Panc1 (cell line): ENCODE measurements at places on chromosomes 13 and 19.
A peak's percentile ranks its signal among the peaks of the same experiment; 100 is the strongest.

DNA sequence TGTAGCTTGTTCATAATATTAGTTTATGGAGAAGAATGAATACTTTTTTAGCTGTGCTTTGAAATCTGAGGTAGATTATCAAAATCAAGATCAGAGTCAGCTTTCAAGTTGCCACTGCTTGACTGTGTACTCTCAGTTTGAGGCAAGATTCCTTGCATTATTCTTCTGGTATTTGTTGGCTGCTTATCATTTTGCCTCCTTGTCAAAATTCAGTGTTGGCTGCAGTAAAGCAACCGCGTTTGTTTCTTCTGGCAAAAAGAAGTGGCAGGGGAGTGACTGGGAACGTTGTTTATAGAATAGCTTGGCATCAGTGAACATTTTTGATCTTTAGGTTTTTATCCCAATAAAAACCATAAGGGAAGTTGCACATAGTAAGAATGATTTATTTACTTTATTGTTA, 419.3 kb upstream of the GPC6 start:
- DNase-seq = no peak

DNA sequence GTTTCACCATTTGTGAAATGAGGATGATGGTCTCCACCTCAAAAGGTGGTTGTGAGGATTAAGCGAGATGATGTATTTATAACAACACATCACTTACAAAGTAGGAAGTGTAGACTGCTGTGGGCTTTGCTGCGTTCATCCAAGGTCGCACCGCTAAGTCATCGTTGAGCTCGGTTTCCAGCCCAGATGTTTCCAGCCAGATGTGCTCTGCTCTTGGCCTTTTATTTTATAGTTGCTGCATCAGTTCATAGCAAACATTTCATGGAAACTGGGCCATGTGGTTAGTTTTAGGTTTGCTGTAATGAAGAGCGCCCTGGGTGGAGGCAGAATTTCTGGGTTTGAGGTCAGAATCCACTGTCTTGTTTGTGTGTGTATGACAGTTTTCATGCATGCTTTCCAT, 76.5 kb upstream of the RNF113B start:
- no peak for DNase-seq

- no peak for DNase-seq
These were observed 19.6 kb downstream of the SULT2B1 start for GRCh38 chr19:48571378-48572162.

- peak; percentile 8 for DNase-seq
These were observed 13.5 kb downstream of the FPR3 start for GRCh38 chr19:51808333-51808986.

DNA sequence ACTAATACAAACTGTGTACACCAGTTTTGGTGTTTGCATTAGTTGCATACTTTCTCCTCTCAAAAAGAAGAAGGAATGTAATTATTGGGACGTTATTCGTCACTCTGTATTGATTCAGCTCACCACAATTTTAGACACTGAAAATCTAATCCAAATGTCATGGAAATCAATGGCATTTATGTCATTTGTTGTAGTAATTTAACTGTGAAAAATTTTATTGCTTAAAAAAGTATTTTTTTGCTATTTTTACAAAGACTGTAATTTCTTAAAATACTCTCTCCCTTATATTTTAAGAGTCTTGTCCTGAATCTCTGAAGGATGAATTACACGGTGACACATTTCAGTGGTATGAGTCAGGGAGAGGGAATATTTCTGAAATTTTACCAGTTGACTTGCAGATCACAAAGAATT, 2117.6 kb downstream of the PCDH9 start:
- DNase-seq = peak; percentile 4

- DNase-seq = no peak
These were observed 4.0 kb downstream of the PTBP1 start for GRCh38 chr19:801030-801860.

DNA sequence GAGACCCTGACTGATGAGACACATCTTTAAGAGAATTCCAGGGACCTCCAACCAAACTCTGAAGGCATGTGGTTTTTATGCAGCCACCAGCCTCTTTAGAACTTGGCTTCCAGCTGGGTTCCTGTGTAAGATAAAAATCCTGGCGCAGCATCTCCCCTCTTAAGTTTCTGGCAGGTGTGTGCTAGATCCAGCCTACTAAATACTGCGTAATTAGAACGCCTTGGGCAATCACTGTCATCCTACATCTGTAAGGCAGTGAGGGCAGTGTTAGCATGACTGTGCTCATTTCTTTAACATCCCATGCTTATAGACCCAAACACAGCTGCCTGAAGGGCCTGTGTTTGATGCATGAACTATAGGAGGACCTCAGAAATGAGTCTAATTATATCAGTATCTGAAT, 173.5 kb upstream of the OBI1 start:
- DNase-seq = no peak

DNA sequence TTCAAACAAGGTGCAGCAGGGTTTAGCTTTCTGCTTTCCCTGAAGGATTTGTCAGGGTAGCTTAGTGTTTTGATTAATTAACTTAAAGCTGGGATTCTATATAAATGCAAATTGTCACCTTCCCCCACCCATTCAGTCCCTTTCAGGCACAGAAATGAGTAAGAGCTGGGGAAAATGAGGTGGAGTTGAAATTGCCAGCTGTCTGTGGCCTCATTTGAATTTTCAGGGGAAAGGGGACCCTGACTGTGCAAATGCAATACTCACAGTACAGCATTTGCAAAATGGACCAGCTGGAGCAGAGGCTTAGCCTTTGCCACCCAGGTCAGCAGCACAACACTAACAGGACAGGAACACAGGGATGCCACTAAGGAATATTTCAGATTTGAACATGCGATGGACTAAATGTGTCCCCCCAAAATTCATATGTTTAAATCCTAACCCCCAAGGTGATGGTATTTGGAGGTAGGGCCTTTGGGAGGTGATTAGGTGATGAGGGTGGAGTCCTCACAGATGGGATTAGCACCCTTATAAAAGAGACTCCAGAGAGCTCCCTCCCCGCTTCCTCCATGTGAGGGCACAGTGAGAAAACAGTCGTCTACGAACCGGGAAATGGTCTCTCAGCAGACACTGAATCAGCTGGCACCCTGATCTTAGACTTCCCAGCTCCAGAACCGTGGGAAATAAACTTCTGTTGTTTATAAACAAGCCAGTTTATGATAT, 59.5 kb upstream of the CYSLTR2 start:
- no peak for DNase-seq

- no peak for DNase-seq
These were observed 23.9 kb upstream of the PSG4 start for GRCh38 chr19:43229315-43229714.

DNA sequence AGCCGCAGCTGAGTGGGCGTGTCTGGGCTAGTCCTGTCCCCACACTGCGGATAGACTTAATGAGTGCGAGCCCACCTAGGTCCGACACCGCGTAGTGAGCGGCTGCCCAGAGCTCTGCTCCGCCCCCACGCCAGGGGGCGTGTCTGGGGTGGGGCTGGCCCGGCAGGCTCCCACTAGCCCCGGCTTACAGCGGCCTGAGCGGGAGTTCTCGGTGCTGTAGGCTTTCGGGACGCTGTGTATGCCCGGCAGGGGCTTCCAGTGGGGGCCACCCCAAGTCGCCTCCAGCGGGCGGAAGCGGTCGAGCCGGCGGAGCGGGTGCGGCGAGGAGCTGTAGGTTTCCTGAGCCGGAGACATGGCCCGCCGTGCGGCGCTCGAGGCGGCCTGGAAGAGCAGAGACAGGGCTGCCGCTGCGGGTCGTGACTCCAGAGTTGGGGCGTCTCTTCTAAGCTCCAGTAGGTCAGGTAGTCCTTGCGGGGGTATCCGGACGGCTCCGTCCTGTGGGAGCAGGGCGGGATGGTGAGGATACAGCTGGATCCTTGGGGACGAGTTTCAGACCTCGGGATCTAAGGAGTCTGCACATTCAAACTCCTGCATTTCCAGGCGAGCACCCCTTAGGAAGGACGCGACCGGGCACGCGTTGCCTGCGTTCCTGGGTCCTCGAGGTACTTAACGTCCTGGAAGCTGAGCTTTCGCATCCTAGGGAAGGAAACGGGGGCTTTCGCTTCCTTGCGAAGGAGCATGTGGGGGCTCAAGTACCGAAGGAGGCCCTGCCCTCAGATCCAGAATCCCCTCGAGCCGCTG, 1.2 kb downstream of the CGB7 start:
- DNase-seq = no peak

DNA sequence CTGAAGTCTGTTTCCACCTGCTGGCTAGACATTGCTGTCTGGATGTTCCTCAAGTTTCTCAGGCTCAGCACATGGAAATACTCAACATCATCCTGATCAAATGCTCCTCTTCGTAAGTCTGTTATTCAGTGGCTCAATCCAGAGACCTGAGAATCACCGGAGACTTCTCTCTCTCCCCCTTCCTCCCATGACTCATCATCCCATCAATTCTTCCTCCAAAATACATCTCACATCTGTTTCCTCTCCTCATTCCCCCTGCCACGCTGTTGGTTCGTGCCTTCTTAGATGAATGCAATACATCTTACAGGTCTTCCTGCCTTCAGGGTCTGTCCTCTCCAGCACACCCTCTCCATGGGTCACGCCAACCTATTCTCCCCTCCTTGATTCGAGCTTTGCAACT, 7.4 kb upstream of the RXFP2 start:
- DNase-seq = no peak

- DNase-seq = no peak
These were observed 30.7 kb downstream of the MIPEP start for GRCh38 chr13:23858546-23858945.

DNA sequence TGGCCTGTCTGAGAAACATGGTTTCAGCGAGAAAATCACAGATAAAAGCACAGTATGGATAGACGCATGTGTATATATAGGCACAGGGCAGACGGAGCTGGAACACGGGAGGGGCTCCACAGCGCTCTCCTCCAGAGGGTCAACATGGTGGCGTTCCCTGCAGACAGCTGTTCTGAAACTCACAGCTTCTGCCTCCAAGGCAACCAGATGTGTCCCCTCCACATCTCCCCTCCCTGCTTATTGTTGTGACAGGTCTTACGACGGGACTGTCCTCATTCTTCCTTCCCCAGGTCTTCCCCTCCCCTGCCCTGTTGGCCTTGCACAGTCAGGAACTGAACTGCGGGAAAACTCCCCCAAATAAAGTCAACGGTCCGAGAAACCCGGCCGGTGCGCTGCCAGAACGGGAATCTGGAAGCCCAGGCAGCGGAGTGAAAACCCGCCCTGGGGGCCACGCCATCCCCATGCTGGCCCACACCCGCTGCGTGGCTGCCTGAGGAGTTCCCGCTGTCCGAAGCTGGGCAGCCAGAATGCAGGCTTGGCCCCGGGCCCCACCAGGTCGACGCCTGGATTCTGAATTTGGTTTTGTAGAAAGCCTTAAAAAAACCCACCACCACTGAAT, 2.6 kb upstream of the TIMM13 start:
- DNase-seq = no peak

DNA sequence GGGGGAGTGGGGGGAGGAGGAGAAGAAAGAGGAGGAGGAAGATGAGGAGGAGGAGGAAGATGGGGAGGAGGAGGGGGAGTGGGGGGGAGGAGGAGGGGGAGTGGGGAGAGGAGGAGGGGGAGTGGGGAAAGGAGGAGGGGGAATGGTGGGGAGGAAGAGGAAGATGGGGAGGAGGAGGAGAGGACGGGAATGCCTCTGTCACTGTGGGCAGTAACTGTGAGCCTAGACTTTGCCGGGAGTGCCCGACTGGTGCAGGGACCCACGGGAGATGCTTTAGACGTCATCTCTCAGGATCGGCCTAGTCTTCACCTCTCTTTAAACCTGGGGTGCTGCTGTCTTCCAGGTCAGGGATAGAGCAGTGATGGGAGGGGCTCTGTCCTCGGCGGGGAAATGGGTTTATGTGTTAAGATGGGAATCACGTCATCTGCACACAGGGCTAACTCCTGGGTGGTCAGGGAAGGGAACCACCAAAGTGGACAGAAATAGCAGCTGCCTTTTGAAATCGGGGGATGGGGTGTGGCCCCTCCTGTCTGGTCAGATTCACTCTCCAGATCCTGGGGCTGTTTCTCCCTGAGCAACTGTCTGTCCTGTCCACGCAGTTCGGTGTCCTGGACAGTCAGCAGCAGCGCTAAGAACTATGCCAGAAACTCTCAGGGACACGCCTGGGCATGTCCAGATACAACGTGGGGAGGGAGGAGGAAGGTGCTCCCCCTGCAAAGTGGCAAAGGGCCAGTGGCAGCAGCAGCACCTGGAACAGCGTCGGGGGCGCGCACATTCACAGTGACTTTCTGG, 26.9 kb downstream of the GAS6 start:
- no peak for DNase-seq

GRCh38 chr13:95480791-95481780, 71.4 kb upstream of the CLDN10 start:
- DNase-seq = no peak
